Immature natural killer cell (primary cell): ENCODE measurements at places on chromosomes 5 and 9.

- DNase-seq: no peak
These were observed 17.3 kb downstream of the TRUB2 start for GRCh38 chr9:128304971-128305288.

DNA sequence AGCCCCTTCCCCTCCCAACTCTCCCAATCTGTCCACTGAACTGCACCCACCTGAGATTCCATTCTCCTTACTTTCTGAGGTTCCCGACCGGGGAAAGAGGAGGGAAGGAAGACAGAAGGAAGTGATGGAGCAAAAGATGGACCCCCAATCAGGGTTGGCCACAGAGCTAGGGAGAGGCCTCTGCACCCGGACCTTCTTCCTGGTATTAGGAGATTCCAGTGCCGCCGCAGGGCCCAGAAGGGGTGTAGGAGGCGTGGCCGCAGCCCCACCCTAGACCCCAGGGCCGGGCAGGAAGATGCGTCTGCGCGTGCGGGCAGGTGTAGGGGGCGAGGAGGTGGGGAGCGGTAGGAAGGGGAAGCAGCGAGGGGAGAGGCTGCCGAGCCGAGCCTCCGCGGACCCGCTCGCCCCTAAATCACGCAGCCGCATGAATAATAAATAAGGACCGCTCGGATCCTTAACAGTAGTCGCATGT, 104.2 kb upstream of the MVB12B start:
- no peak for DNase-seq

GRCh38 chr5:59209758-59210359, 627.0 kb downstream of the RAB3C start:
- DNase-seq: no peak

- DNase-seq: no peak
These were observed 191.5 kb downstream of the ERCC6L2 start for GRCh38 chr9:96067004-96067403.

DNA sequence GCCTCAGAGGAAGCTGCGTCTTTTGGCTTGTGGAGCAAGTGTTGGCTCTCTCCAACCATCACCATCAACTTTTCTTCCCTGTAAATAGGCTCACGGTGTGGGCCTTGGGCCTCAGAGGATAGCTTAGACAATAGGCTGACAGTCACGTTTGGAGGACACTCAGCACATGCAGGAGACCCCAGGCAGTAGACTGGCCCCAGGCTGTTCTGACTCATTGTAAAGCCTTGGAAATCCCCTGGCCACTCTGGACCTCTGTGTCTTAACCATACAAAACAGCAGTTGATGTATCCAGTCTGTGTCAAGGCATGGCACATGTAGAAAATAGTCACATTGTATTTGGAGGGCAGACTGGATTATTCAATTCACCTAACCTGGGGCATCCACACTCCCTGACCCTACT, 18.6 kb downstream of the CD74 start:
- no peak for DNase-seq

DNA sequence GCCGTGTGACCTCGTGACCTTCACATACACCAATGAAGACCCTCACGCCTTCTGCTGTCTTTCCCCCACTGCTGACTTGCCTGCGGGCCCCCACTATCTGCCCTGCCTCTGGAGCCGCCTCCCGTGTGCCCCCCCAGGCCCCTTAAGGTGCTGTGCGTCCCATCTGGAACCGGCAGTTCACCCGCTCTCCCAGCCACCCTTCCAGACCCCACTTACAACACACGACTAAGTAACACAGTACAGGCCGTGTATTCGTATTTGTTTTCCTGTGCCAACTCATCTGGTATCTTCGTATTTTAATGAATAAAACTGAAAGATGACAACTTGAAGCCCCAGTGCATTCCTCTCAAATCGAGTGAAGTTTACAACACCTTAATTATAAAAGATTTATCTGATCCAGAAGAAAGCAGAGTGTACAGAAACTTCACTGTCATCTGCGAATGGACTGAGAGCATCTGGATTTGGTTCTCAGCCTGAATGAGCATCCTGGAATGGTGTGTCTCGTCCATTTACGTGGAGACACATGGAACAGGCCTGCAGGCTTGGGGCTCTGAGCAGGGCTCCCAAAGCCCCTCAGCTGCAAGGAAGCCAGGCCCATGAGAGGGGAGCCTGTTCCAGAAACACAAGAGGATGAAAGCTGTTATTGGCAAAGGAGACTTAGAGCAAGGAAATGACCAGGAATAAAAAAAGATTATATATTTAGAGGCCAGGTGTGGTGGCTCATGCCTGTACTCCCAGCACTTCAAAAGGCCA, 21.9 kb upstream of the TERT start:
- no peak for DNase-seq

DNA sequence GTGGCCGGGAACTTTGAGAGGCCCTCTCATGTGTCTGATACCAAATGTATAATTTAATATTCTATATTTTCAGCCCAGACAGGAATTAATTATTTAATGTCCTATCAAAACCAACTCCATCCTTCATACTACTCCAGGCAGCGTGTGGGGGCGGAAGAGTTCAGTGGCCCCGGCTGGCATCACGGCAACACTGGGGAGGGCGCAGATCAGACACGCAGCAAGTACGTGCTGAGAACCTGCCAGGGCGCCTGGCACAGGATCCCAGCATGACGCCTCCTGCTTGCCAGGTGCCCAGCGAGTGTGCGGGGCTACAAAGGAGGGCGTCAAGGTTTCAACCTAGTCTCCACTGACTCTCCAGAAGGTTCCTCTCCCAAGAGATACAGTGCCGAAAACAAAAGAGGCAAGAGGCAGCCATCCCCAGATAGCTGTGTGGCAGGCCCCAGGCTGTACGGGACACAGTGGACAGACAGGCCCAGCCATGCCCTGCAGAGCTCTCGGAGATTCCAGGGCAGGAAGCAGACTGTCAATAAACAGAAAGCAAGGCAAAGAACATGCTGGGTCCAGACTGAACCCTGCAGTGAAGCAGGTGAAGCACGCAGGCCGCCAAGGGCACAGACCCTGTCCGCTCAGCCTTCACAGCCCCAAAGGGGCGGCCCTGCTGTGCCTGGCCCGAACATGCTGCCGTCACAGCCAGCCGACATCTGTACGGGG, 110.3 kb downstream of the VAV2 start:
- DNase-seq: no peak

- DNase-seq: no peak
These were observed 138.1 kb downstream of the SV2C start for GRCh38 chr5:76221311-76221710.

DNA sequence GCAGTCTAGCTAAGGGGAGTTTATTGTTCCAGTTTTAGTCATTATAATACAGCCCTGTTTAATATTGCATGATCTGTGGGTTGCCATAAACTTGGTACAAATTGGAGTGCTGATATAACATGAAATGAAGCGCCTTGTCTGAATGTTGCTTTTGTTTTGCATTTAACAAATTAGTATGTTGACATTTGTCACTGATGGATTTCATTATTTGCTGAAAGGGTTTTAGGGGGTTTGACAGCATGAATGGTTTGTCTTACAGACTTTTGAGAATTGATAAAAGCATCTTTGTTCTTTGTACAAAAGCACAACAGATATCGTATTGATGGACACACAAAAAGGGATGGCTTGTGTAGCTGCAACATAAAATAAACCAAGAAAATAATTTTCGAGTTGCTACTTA, 178.3 kb downstream of the AOPEP start:
- no peak for DNase-seq

GRCh38 chr9:4746278-4747030, 5.5 kb upstream of the AK3 start:
- no peak for DNase-seq

- DNase-seq: no peak
These were observed 82.6 kb downstream of the GLDC start for GRCh38 chr9:6562871-6563430.

DNA sequence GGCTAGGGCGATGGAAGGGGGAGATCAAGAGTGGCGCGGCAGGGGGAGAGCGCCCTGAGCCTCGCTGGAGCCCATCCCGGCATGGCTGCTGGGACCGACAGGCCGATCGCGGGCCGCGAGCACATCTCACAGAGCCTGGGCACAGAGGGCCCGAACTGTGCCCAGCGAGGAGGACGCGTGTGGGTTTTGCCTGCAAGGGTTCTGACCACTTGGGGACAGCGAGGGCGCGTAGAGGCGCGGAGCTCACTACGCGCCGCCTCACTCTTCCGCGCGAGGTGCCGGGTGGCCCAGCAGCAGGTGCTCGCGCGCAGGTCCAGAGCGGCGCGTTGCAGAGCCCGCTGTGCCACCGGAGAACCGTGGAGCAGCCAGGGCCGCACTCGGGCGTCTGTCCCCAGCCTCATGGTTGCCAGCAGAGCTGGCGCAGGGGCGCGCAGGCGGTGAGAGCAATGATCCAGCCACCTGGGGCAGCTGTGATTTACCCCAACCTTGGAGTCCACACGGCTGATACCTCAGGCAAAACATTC, 16.3 kb upstream of the PITX1 start:
- no peak for DNase-seq

- no peak for DNase-seq
These were observed 57.9 kb downstream of the LRRTM2 start for GRCh38 chr5:138817241-138817640.

- no peak for DNase-seq
These were observed 198.2 kb downstream of the SEMA5A start for GRCh38 chr5:9347541-9348295.

DNA sequence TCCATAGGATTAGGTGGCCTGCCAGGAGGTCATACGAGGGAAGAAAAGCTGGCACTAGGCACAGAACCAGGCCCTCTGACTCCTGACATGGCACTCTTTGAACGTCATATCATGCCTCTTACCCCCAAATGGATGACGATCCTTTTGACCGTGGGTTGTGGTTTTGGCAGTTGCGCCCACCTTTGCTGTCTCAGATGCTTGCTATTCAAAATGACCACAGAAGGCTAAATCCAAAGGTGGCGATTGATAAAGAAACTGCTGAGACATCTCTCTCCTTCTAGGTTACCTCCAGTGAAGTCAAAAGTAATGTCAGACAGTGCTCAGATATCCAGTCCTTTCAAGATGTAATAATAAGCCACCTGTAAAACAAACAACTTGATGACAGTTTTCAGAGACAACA, 385.0 kb downstream of the EFNA5 start:
- peak; percentile 40 for DNase-seq

DNA sequence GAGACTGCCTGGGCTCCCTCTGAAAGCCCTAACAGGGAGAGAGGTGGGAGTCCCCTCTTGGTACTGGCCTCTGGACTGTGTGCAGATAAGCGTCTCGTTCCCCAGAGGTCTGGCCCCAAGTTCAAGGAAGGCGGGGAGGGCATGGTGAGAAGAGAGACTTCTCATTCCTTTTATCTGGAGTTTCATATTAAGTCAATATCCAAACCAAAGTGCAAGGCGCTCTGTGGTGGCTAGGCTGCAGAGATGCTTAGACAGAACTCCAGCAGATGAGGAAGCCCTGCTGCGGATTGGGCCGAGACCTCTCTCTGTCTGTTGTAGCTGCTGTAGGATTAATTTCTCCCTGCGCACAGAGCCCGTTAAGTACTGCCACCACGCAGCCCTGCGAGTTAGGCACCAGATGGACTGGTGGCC, 16.0 kb downstream of the MVB12B start:
- no peak for DNase-seq

- DNase-seq: no peak
These were observed 34.3 kb upstream of the BARHL1 start for GRCh38 chr9:132547976-132548730.

DNA sequence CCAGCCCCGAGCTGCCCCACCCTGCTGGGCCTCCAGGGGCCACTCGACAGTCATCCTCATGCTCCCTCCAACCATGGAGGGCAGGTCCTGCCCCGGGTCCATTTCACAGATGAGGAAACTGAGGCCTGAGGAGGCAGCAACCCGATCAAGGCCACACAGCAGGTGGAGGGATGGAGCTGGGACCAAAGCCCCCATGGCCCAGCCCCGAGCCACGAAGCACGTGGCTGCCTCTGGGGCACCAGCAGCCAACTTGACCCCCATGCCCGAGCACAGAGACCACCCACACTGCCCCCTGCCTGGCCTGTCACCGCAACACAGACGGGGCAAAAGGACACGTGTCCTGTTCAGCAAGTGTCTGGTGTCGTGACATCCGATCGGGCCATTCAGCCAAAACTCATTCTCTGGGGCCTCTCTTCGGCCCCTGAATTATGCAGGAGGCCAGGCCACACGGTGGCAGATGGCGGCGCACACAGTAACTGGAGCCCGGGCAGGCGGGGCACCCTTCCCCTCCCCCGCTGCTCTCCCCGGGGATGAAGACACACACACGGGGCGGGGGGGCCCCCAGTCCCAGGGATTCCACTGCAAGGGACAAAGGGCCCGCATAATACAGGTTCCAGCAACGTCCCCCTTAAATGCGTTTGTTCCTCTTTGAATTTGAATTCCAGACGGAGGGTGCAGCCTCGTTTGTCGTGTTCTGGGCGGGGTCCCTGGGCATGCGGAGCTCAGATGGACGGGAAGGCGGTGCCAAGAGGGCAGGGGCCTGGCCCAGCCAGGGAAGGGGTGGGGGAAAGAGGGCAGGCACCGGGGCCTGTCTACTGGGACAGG, 29.4 kb upstream of the TMEM250 start:
- DNase-seq: no peak

DNA sequence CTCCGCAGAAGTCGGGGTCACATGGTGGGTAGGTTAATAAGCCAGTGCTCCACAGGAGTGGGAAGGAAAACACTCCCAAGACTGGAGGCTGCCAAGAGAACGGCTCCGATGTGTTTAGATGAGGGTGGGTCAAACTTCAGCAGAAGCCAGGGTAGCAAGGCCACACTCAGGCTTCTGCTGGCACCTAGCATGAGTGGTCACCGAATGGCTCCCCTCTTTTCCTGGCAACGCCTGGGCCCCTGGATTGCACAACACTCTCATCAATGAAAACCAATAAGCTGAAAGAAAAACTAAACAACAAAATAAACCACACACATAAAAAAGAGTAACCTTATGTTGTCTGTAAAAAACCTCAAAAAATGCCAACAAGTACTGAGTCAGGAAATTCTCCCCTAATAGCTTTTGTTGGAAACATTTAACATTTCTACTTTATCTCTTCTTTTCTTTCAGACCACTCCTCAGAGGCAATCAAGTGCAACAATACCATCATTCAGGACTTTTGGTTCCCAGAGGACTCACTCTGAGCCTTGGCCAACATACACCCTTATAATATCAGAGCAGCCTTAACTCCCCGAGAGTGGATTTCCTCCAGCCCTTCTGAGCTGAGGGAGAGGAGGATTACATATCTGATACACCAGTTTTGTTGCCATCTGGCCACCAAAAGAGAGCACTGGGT, 279.9 kb downstream of the ENC1 start:
- DNase-seq: no peak

GRCh38 chr9:92035146-92035545, 80.1 kb downstream of the SPTLC1 start:
- DNase-seq: no peak

DNA sequence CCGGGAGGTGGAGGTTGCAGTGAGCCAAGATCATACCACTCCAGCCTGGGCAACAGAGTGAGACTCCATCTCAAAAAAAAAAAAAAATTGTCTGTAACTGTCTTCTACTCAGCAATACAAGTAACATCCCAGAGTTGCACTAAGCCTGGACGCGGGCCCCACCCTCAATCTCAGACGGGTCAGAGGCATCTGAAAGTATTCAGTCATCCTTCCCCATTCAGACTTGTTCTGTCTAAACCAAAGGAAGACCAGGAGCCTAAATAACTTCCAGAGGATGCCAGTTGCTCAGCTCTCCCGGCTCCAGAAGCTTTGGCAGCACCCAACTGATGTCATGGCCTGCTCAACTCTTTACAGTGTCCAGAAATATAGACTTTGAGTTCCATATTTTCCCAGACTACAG, 218.6 kb downstream of the AUH start:
- DNase-seq: no peak

- DNase-seq: no peak
These were observed 31.5 kb downstream of the KLF9 start for GRCh38 chr9:70382709-70383605.

GRCh38 chr5:40089269-40089668, 590.4 kb upstream of the PTGER4 start:
- no peak for DNase-seq

GRCh38 chr5:94153736-94154450, 412.5 kb upstream of the POU5F2 start:
- DNase-seq: no peak
